Mucosa of descending colon (tissue), 3 donors: ENCODE measurements at places on chromosomes 2 and 18.

GRCh38 chr2:45844796-45845457, 193.5 kb downstream of the PRKCE start:
- no peak for DNase-seq

DNA sequence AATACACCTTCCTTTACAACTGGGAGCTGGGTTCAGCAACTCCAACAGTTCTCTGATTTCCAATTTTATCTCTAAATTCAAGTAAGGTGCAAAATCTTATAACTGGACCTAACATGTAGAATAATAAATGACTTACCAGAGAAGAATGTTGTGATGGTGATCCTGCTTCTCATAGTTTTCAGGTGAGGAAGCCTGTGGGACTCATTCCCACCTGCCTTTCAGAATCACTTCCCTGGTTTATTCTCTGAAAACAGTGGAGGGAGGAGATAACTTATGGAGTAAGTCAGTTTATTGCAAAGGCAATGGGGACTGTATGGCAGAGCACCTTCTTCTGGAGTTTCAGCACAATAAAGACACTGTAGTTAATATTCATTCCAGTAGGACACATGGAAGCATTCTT, 1188.2 kb upstream of the FAM98A start:
- no peak for DNase-seq

DNA sequence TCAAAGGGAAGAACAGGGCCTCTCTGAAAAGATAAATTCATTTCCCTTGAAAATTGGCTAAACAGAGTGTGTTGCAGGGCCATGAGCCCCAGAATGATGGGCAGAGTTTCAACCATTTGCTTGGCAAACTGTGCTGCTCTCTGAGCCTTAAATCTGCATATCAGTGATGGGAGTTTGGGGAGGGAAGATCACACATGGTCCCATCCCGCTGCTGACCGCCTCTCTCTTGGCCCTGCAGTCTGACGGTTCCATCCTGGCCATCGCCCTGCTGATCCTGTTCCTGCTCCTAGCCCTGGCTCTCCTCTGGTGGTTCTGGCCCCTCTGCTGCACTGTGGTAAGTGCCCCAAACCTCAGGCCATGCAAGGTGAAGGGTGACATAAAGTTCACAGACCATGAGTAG, 139.0 kb downstream of the ANTXR1 start:
- DNase-seq: no peak

DNA sequence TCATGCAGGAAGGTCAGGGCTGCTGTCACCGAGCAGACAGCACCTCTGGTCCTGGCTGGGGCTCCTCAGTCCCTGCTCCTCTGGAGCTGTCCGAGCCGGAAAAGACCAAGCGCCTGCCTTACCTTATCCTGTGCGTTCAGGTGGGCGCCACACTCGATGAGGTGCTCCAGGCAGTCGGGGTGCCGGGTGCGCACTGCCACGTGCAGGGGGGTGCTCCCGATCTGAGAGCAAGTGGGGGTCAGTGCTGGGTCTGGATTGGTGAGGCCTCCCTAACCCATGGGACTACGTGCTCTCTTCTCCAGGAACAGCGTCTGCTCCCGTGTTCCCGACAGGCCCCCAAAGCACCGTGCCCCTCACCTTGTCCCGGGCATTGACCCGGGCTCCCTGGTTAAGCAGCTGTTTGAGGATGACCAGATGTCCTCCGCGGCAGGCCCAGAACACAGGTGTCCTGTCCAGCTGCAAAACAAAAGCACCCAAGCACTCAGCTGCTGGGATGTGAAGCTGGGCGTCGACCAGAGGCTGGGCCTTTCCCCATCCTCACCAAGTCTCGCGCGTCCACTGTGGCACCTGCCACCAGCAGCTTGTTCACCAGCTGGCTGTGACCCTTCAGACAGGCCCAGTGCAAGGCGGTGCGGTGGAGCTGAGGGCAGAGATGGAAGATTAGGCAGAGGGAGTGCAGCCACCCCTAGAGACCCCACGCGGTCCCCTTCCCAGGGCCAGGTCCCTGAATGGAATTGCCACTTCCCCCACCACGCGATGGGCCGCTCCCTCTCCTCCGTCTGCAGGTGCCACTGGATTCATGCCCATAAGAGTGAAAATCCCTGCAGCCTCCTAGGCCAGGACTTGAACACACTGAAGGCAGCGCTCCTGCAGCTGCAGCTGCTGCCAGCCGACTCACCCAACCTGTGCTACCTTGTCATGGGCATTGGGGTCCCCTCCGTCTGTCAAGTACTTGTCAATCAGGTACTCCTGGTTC, 3.7 kb downstream of the ANKRD23 start:
- no peak for DNase-seq

DNA sequence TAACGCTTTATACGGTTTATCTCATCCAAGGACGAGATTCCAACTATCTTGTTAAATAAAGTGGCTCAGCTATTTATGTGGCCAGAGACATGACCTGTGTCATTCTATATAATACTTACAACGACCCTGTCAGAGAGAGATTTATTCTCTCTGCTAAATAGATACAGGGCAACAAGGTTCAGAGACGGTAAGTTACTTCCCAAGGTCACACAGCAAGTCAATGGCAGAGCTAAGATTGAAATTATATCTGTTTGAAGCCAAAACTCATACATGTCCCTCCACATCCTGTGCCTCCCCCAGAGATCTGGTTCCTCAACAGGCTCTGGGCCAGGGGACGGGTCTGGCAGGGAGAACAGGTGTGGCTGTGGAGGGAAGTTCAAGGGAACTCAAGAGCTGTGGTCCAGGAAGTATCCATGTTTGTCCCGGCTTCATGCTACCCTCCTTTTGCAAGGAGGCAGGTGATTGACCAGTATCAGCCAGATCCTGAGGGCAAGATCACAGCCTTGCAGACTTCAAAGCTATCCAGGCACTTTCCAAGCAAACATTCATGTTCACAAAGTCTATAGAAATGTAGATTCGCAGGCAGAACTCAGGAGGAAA, 99.8 kb downstream of the CAPN13 start:
- DNase-seq: peak; percentile 23

GRCh38 chr2:127598711-127599110, 47.2 kb upstream of the GPR17 start:
- no peak for DNase-seq

- DNase-seq: no peak
These were observed 529.2 kb upstream of the KLHL29 start for GRCh38 chr2:22855761-22856184.

GRCh38 chr2:190791347-190791975, 89.2 kb upstream of the GLS start:
- DNase-seq: no peak

- DNase-seq: no peak
These were observed 1453.1 kb upstream of the SLC39A10 start for GRCh38 chr2:194203898-194204297.

- DNase-seq: no peak
These were observed 170.7 kb upstream of the SOX11 start for GRCh38 chr2:5521461-5521860.

DNA sequence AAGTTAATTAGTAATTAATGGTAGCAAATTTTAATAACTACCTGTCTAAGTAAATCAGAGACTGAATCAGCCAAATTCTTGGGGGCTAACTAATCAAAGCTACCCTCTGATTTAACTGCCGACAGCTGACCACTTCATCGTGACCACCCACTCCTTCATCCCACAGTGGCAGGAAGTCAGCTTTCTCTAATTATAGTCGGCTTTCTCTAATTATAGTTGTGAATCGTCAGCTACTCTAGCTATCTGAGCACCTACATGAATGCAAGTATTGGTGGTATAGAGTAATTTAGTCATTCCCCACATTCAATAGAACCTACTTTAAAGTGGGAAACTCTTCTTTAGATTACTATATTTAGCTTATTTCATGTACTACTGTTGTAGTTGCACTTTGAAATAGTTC, 185.5 kb downstream of the PTGR3 start:
- DNase-seq: no peak

DNA sequence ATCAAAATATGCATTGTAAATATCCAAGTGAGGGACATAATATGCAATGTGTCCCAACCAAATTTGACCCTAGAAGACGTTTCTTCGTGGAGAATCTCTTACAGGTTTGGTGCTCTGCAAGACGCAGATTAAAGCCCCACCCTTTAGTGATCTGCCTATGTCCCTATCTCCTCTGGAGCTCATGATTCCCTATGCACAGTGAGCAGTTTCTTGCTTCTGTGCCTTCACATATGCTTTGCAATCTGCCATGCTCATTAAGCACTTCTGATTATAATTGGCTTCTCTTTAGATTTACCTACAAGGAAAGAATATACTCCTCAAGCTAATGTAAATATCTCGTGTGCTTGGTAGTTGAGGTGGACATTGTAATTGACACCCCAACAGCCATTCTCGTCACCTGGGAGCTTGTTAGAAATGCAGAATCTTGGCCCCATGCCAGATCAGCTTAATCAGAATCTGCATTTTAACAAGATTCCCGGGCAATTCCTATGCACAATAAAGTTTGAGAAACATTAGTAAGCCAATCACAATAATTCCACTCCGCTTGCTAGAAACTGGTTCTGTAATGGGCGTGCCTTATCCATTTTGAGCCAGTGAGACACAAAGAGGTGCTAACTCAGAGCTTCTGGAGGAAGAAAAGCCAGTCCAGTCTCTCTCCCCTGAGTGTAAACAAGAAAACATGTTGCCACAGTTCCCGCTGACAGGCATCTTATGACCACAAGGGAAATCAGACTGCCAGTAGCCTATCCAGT, 2.8 kb upstream of the PUM2 start:
- peak; percentile 30 for DNase-seq

GRCh38 chr2:44130441-44130840, 38.2 kb upstream of the PPM1B start:
- DNase-seq: no peak

DNA sequence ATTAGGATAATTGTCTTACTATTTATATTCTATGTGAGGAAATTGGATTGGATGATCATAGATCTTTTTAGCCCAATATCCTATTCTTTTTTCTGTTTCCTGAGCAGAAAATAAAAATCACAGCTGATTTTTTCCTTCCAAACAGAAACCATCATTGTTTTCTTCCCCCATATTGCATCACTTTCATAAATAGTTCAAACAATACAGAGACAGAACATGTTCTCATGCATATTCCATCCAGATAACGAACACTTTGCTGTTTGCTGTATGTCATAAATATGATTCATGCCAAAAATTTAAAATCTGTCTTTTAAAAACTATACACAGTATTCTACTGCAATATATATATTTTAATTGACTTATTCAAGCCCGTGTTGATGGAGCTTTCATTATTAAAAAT, 22.0 kb upstream of the RALBP1 start:
- no peak for DNase-seq

DNA sequence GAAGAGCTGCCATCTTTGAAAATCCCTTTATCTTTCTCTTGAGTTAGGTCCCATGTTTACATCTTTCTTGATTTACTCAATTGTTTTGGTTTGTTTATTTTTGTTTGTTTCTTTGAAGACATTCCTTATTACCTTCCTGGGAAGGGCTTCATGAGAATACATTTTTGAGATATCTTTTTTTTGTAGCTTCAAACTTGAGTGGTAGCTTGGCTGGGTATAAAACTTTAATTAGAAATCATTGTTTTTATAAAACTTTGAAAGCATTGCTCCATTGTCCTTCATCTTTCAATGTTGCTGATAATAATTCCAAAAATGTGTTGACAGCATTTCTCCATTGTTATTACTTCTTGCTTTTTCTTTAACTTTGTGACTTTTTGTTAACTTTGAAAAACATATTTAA, 145.9 kb upstream of the RBMS1 start:
- DNase-seq: no peak
